ENCODE measurements at places on chromosomes 7 and 10. TPM values are rescaled to one million over a fixed set of nuclear protein-coding genes. Genes with fewer than 3 reads are reported as not detected.

PLXDC2 gene
- 0.18 TPM for polyA plus RNA-seq

PTF1A gene
- polyA plus RNA-seq: not detected

C7orf57 gene
- polyA plus RNA-seq: not detected

CPA5 gene
- polyA plus RNA-seq: not detected

AUTS2 gene
- 8.9 TPM for polyA plus RNA-seq

CFTR gene
- not detected for polyA plus RNA-seq

NDUFB8 gene
- 353 TPM for polyA plus RNA-seq
